Stimulated activated CD4-positive, alpha-beta T cell treated with anti-CD3 and anti-CD28 coated beads, TNF-alpha, amount 100 ng/mL, for 24 hours (primary cell): ENCODE measurements at places on chromosomes 1 and 21.

DNA sequence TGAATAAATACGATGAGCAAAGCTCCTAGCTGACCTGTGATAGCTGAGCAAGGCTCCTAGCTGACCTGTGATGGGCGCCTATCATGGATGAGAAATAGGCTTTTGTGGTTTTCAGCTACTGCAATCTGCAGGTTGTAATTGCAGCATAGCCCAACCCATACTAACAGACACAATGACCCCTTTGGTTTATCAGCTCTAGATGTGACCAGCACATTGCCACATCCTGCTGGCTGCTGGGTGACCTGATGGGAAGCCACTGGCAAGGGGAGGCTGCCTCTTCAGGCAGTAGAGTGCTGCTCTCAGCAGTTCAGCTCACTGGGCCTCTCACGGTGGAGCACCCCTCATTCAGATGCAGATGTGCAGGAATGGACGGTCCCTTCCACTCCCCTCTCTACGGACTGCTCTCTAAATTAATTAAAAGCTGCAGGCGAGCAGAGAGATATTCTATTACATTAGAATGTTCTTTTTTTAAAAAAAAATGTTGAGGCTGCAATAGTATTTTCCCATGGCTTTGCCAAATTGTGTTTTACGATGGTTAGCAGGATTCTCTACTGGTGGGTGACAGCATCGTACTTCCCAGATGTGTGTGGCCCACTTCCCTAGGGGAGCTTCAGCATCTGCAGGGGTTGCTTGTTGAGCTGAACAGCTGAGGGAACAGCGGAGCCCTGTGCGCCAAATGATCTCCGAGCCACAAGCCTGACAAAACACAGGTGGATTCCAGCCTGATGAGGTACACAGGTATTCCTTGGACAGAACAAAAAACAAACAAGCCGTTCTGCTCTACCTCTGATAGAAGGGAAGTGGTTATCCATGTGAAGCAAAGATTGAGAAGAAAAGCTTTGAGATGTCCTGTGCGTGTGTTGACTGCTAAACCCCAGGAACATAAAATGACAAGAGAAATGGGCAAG lies 65.0 kb downstream of the SYT6 start:
- no peak for DNase-seq

DNA sequence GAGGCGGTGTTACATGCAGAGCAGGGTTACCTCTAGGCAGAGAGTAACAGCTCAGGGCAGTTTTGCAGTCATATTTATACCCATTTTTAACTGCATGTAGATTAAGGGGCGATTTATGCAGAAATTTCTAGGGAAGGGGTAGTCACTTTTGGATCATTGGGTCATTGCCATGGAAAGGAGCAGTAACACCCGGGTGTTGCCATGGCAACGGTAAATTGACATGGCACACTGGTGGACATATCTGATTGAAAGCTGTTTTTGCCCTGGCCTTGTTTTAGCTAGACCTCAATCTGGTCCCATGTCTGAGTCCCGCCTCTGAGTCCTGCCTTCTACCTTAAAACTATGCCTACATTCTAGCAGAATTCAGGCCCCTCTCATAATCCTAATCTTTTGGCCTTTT lies 11.8 kb upstream of the USP1 start:
- no peak for DNase-seq

DNA sequence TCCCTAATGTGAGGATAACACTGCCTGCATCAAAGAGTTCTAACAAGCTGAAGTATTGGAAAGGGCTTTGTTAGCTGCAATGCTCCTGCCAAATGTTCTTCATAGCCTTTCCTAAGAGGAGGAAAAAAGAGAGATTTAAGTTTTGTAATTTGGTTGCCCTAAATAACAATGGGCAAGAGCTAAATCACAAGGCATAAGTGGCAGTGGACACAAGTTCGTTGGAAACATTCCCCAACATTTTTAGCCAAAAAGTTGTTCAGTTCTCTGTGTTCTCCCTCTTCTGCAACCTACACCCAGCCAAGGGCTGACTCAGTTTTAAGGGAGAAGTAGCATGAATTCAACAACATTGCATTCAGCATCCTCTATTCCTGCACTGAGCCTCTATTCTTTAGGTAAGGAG lies 2.6 kb upstream of the UQCRHL start:
- DNase-seq: no peak

- DNase-seq: no peak
Observed at GRCh38 chr1:63276624-63277023, 45.7 kb upstream of the FOXD3 start.

DNA sequence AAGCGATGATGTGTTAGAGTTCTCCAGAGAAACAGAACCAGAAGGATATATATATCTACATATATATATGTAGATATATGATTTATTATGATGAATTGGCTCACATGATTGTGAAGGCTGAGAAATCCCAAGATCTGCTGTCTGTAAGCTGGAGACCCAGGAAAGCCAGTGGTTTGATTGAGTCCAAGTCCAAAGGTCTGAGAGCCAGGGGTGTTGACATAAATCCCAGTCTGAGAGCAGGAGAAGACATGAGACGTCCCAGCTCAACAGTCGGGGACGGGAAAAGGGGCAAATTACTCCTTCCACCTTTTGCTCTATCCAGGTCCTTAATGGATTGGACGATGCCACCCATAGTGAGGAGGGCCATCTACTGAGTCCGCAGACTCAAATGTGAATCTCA lies 126.6 kb downstream of the PRDM2 start:
- no peak for DNase-seq

DNA sequence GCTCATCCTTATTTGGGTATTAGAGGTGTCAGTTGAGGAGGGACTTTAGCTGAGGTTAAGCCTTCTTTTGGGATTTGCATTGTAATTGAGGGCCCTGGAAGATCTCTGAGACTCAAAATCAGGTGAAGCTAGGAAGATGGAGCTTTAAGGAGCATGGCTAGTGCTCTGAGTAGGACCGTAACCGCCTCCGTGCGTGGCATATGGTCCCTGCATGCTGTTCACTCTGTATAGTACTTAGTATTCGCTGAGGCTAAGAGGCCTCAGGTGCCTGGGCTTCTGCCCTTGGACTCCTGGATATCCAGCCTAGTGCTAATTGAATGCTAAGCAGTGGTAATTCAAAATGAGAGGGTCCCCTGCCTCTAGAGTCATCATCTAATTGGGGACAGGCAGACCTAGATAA lies 22.5 kb downstream of the NSUN4 start:
- DNase-seq: no peak

DNA sequence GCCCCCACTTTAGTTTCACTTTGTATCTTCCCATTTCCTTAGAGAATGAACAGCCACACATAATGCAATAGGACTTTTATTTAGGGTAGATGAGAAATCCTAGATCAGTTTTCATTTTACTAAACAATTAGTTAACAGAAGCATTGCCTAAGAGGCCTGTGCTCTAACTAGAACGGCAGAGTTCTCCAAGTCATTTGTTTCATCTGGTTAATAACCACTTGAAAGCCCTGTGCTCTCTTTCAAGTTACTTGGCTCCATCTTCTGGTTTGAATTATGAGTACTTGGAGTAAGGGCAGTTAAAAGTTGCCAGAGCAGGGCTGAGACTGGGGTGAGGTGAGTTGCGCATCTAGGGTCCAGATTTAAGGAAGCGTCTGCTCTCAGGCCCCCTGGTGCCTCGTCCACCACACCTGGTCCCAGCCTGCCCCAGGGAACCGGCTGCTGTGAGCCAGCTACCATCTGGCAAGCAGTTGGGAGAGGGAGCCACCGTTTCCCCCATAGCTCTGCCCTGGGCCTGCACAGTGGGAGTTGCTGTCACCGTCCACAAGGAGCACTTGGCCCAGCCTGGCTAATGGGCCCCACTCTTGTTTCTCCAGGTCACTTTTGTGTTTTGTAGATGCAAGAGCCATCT lies 18.1 kb upstream of the SLC44A3 start:
- no peak for DNase-seq

- no peak for DNase-seq
Observed at GRCh38 chr1:84957966-84958365, 38.9 kb downstream of the MCOLN2 start.

DNA sequence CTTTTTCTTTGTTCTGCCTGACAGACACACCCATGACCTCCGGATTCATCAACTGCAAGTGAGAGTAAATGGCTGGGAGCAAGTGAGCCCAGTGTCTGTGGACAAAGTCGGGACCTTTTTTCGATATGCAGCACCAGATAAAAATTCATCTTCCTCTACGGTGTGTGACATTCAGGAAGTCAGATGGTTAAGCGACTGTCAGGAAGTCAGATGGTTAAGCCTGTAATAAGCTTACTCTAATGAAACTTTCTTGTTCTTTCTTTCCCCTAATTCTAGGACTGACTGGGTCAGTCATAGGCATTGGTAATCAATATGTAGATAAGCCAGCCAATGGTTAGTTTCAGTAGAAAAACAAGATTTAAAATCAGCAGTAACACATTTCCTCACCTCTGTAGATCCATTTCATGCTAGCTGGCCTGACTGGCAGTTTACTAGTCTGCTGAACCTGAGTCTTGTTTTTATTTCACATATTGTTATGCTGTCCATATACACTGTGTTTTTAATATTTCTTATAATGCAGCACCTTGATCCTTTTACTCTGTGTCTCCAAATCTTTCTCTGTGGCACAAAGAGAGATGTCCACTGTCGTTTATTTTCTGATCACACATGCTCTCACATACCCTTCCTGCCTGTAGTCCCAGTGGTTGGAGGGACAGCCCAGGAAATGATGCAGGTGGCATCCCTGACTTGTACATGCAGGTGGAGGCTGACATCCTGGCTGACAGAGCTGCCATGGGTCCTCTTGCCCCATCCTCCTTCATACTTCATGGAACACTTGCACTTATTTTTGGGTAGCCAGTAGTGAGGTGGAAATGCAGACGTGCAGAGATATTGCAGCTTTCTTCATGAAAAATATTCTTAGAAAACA lies 115.8 kb downstream of the VPS13D start:
- no peak for DNase-seq

- DNase-seq: no peak
Observed at GRCh38 chr1:149849947-149850360, 49.4 kb upstream of the BOLA1 start.

DNA sequence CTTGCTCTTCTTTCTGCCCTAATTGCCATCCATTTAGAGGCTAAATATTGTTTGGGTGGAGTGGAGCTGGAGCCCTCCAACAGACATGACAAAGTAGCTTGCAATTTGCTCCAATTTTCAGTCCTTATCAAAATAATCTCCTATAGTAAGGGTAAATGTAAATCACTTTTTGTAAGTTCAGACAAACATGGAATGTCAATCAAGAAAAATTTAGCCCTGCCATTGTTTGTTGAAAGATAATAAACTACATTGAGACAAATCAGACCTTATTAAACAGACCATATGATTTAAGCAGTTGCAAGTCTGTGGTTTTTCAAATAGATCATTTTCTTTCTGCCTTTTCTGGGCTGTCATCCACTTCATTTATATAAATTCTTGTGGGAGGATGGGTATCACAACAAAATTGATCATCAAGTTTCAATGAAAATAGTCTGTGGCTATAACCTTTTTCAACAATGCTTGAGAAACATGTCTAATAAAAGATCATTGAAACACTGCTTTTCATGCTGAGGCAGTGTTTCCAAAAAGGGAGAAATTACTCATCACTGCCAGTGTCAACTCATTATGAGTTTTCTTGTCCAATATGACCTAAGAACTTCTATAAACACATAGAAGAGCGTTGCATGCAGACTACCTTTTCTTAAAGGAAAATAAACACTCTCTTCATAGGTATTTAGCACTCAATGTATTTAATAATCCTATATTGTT lies 1152.0 kb upstream of the B3GALT2 start:
- no peak for DNase-seq

- DNase-seq: no peak
Observed at GRCh38 chr21:35381743-35382310, 332.7 kb upstream of the RUNX1 start.

GRCh38 chr1:196380316-196380715 lies 227.9 kb downstream of the KCNT2 start:
- no peak for DNase-seq

DNA sequence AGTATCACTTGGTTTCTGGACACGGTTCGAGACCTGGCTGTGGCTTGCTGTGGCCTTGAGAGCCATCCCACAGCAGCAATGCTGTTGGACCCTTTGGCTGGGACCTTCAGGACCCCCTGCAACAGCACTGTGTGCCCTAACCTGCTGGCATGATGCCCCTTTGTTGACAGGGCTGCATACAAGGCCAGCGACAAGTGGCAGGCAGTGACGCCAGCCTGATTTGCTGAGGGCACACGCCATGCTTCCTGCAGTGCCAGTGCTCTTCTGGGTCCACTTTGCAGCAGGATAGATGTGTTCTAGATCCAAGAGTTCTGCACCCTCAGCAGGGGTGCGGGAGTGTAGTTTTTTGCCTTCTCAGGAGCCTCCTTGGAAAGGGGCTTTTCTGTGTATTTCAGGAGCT lies 32.8 kb downstream of the COQ8A start:
- no peak for DNase-seq

DNA sequence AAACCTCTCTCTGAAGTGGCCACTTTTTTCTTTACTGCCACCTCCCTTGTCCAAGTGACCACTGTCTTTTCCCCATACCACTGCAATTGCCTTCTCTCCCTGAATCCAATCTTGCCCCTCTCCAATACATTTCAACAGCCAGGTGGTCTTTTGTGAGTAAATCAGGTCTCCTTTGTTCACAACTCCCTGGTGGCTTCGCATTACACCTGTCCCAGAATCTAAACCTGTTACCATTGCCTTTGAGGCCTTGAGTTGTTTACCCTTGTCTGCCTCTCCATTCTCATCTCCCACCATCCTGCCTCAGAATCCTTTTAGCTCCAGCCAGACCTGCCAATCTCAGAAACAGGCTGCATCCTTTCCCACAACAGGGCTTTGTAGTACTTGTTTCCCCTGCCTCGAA lies 21.8 kb upstream of the DYNLT5 start:
- no peak for DNase-seq

DNA sequence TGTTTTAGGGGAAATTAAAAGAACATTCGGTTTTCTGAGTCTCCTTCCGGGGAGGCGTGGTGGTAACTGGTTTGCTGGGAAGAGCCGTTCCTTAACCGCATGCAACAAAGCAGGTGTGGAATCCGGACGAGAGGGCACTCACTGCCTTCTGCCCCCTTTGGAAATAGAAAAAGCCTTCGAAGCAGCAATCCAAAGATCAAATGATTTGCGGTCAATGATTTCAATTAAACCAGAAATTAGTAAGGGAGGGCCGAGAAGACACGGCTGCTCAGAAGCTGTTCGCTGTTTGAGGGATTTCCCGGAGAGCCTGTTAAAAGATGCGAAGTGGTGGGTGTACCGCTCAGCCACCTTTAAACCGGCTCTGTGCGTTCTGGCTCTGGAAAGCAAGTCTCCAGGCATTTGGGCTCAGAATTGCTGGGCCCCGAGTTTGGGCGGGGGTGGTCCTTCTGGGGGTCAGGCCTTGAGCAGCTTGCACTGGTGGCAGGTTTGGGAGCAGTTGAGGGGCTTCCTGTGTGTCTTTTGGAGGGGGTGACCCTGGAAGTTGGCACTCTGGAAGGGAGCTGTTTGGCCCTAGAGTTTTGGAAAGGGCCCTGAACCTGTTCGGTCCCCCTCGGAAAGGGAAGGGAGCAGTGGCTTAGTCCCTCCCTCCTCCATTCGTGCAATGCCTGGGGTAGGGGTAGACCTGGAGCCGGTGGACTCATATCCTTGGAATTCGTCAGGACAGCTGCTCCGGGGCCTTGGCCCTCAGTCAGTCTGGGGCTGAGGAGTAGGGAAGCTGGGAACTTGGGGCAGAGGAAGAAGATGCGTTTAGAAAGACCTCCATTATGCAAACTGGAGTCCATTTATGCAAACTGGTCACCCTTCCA lies 3.1 kb downstream of the SIM2 start:
- no peak for DNase-seq
